ENCODE measurements at places on chromosomes 11 and 22. TPM values are rescaled to one million over a fixed set of nuclear protein-coding genes. Genes with fewer than 3 reads are reported as not detected.

- H3K4me3 ChIP-seq, result no peak overlapping the region
- peak overlapping the region; percentile 50 for H3K27ac ChIP-seq
- DNase-seq, result no peak
- peaks cover 7% of the 10 kb centered on the region for H3K36me3 ChIP-seq
- H3K27me3 ChIP-seq, result no peaks in the 10 kb centered on the region
Measured at GRCh38 chr11:117678658-117679406, 118.2 kb downstream of the DSCAML1 start.

DNA sequence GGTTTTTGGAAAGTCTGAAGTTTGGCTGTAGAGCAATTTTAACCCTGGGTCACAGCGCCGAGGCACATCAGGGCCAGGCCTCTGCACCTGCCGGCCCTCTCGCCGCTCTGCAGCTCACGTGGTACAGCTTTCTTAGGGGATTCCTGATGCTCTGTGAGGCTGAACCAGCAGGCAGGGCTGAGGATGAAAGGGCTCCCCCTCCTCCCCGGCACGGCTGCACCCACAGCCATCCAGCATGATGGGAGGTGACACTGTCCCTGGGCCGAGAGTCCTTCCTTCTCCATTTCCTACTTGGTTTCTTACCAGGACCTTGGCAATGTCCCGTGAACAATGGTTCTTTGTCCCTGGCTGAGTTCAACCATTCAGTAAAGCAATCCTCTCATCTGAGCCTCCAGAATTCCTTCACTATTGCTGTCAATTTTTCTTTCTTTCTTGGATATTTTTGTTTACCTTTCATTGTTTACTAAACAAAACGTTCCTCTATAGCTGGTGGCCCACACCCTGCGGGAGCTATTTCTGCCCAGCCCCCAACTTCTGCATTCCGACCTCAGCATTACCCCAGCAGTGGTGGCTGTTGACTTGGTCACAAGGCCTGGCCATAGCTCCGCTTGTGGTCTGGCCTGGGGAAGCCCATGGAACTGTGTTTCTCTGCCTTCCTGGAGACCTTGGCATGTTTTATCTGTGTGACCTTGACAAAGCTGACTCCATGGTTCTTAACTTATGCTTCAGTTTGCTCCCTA, 172.8 kb upstream of the B3GAT1 start:
- no peaks in the 10 kb centered on the region for H3K36me3 ChIP-seq
- H3K4me3 ChIP-seq, result no peak overlapping the region
- no peak for DNase-seq
- no peak overlapping the region for H3K27ac ChIP-seq
- peaks cover 33% of the 10 kb centered on the region for H3K4me1 ChIP-seq
- H3K27me3 ChIP-seq, result no peaks in the 10 kb centered on the region

- no peak for DNase-seq
- no peaks in the 10 kb centered on the region for H3K27me3 ChIP-seq
- no peak overlapping the region for H3K4me3 ChIP-seq
- peaks cover 80% of the 10 kb centered on the region for H3K36me3 ChIP-seq
- H3K4me1 ChIP-seq, result peaks cover 44% of the 10 kb centered on the region
Measured at GRCh38 chr11:3126901-3127691, 38.0 kb downstream of the OSBPL5 start.

DNA sequence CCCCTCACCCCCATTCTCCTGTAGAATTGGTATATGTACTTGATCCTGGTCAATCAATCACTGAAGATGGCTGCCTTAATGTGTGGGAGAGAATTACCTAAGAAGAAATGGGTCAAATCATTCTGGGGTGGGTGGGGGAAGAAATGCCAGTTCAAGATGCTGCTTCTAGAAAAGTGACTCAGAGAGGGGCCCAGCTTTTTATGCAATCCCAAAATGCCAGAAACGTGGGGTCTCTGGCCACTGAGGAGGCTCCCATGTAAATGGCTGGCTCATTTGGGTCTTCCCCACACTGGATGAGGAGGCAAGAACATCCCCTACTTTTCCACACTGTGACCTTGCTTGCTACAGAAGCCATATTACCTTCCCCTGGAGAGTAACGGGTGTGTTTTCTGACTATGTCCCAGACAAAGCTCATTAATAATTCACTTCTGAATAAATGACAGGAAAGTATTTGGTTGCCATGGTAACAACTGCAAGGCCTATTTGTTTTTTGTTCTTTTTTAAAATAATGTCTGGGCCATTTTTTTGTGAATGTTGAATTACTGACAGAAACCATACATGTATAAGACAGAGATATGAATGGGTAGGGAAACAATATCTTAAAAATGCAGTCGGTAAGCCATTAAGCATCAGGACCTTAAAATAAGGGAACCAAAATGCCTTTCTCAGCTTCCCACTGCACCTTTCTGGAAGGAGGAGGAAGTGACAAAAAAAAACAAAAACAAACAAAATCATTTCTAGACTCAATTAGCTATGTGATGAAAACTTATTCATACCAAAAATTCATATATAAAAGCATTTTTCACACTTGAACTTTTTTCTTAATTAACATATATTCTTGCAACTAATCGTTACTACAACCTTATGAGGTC, 32.0 kb downstream of the SLC1A2 start:
- no peak for DNase-seq
- peak overlapping the region; percentile 18 for H3K27ac ChIP-seq
- peaks cover 3% of the 10 kb centered on the region for H3K4me1 ChIP-seq
- H3K4me3 ChIP-seq, result no peak overlapping the region
- no peaks in the 10 kb centered on the region for H3K27me3 ChIP-seq
- no peaks in the 10 kb centered on the region for H3K36me3 ChIP-seq

- H3K27ac ChIP-seq, result no peak overlapping the region
- H3K4me1 ChIP-seq, result no peaks in the 10 kb centered on the region
- DNase-seq, result no peak
- no peaks in the 10 kb centered on the region for H3K36me3 ChIP-seq
- no peaks in the 10 kb centered on the region for H3K27me3 ChIP-seq
- H3K4me3 ChIP-seq, result no peak overlapping the region
Measured at GRCh38 chr11:26011474-26011873, 320.5 kb upstream of the ANO3 start.

DNA sequence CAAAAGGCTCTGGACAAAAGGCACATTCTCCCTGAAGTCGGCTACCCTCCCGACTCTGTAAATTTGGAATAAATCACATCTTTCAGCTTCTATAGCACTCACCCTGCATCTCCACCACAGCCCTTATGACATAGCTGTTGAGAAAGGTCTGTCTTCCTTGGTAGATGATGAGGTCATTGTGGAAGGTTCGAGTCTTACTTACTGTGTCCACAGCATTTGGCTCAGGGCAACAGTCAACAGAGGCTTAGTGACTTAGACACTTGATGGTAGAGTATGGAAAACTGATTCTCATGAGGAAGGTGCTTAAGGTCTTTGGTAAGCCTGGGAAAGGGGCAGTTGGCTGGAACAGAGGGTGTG, 45.6 kb downstream of the PTPRJ start:
- peaks cover 24% of the 10 kb centered on the region for H3K4me1 ChIP-seq
- no peak overlapping the region for H3K27ac ChIP-seq
- no peaks in the 10 kb centered on the region for H3K27me3 ChIP-seq
- DNase-seq, result no peak
- no peaks in the 10 kb centered on the region for H3K36me3 ChIP-seq

GRCh38 chr11:35352077-35352888, 67.1 kb downstream of the SLC1A2 start:
- no peak overlapping the region for H3K4me3 ChIP-seq
- DNase-seq, result no peak
- no peaks in the 10 kb centered on the region for H3K27me3 ChIP-seq

GRCh38 chr22:48395201-48395600, 1432.5 kb downstream of the BRD1 start:
- H3K4me1 ChIP-seq, result peaks cover 15% of the 10 kb centered on the region
- DNase-seq, result no peak
- H3K4me3 ChIP-seq, result no peak overlapping the region
- no peaks in the 10 kb centered on the region for H3K36me3 ChIP-seq
- peaks cover 2% of the 10 kb centered on the region for H3K27me3 ChIP-seq
- H3K27ac ChIP-seq, result no peak overlapping the region

SERHL2 gene
- total RNA-seq, result 4.7 TPM

PKP3 gene
- 0.69 TPM for total RNA-seq

TEX54 gene
- total RNA-seq, result not detected

Data from spinal cord (tissue), 10 donors.